Ureter (tissue), 1 donor: ENCODE measurements at places on chromosomes 4 and X.

DNA sequence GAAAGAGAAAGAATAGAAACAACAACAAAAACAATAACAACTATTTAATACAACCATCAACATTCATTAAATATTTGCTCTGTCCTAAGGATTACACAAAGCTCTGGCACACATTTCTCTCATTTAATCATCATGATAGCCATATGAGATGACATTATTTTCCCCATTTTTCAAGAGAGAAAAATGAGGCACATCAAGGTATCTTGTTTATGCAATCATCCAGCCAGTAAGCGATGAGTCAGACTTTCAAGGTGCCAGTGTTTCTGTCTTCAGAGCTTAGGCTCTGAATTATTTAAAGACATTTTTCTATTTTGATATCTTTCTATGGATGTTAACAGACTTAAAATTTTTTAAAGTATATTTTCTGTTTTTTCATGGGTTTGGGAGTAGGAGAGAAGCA is 541.8 kb upstream of the SMIM31 start:
- DNase-seq: no peak

GRCh38 chr4:69823481-69824186 is 36.3 kb downstream of the SULT1E1 start:
- DNase-seq: no peak

- DNase-seq: peak; percentile 27
Measured at GRCh38 chr4:8314691-8315255, 45.2 kb downstream of the HTRA3 start.

DNA sequence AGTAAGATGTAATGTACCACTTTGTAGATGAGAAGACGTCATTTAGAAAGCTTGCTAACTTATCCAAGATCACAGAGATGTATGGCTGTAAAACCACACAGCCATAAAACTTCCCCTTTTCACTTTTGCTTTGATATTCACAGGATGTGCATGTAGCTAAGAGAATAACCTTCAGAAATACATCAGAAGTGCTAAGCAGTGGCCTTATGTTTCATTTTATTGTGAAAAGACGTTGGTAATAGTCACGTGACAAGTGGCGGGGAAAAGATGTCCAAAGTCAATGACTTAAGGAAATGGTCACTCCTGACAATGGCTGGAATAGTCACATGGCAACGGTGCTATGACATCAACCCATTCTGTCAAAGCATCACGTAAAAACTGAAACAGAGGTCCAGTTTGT is 12.9 kb upstream of the WDR17 start:
- no peak for DNase-seq

DNA sequence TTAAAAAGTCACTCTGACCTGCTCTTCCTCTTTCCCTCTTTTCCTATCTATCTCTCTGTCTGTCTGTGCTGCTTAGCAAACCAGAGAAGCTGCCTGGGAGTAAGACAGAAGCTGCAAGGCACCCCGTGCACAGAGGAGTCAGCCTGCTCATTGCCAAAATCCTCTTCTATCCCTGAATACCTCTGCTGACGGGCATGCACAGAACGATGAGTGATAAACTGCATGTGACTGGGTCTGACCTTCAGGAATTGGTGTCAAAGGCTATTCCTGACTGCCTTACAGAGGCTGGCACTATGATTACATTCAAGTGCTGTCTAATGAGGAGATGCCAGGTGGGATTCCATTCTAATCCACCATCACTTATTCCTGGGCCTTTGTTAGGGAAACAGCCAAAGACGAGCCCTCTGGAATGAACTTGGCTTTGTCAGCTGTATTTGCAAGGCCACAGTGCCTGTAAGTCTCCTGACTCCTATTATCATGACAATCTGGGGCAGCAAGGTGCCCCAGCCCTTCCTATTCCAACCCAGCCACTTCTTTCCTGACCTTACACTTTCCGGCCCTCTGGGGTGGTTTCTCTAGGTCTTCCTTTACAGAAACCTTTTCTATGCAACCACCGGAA is 45.4 kb upstream of the CTAG2 start:
- DNase-seq: no peak

- DNase-seq: no peak
Measured at GRCh38 chr4:185859111-185859510, 47.1 kb upstream of the SORBS2 start.

- peak; percentile 70 for DNase-seq
Measured at GRCh38 chrX:39705290-39705689, 392.5 kb downstream of the BCOR start.

DNA sequence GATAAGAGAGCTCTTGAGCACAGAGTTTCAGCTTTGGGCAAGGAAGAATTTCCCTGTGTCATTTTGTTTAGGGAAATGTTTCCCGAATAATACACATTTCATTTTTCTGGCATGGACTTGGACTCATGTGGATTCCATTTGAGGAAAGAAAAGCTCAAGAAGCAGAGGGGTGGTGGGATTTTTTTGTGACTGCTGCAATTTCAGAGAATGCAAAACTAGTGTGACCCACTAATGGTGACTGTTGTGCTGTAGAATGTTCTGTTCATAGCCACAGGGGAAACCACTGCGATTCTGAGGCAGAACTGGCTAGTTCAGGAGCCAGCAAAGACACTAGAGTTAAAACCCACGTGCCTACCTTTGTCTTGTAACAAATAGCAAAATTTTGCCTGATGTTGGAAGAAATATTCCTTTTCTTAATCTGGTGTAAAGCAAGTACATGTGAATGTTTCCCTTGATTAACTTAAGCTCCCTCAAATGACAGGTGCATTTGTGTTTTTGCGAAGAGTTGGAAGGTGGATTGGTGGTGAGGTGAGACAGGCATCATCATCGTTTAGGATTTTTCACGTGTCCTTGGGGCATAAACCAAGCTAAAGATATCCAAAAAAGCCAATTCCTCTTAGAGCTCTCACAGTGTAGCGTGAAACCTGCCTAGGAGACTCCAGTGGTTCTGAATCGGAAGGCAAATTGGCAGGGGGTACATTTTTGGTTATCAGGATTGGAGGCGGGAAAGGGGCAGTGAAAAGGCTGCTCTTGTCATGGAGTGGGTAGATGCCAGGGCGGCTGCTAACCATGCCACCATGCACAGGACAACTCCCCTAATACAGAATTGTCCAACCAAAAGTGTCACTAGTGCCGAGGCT is 38.0 kb upstream of the FAM9C start:
- DNase-seq: no peak

GRCh38 chrX:66167431-66167830 is 3.4 kb downstream of the HEPH start:
- no peak for DNase-seq

- DNase-seq: no peak
Measured at GRCh38 chrX:103056902-103057301, 7.1 kb downstream of the BEX1 start.
